Suppressor macrophage treated with lipopolysaccharide for 4 hours (primary cell): ENCODE measurements at places on chromosomes 1 and 21.

GRCh38 chr1:31182352-31182751 lies 57.3 kb downstream of the NKAIN1 start:
- DNase-seq: peak; percentile 93

DNA sequence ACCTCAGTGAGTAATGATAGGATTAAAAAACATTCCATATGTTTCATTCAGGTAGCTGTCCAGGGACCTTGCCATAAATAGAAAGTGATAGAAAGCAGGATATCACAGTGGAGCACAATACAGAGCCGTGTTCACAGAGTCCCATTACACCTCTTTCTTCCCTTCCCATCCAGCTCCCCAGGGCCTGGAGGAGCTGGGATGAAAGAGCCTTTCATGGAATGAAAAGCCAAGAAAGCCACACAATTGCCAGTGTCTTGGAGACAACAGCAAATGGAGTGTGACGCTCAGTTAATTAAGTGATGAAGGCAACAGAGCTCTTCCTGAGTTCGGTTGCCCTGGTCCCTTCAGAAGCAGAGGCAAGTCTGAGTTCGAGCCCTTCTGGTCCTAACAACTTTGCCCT lies 387.3 kb upstream of the PLXNA2 start:
- DNase-seq: no peak

DNA sequence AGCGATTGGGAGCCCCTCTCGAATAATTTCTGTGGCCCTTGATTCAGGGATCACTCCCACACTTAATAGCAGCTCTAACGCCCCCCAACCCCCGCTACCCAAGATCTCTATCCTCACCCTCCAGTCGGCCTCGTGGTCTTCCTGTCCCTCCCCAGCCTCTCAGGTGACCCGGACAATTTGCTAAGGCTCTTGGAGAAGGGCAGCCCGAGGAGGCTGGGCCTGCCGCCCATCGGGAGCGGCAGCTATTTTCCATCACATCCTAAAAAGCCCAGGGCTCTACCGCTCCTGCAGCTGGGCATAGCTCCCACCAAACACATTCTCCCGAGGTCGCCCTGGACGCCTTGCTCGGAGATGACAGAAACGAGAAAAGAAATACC lies 12.0 kb upstream of the PHLDA3 start:
- no peak for DNase-seq

DNA sequence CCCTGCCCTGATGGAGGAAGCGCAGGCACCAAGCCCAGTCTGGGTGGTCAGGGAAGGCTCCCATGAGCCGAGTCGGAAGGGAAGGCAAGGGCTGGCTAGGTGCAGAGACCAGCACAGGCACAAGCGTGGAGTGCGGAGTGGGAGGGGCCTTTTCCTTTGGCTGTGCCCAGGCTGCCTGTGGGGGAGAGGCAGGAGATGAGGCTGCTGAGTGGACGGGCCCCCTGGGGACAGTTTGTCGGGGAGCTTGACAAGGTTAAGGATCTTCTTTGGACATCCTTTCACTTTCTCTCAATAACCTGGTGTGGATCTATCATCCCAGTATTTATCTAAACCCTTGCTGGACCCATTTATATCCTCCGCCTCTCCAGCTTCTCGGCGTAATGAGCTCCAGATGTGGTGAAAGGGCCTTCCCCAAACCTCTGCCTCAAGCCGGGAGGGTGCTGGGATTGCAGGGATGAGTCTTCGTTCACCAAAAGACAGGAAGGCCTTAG lies 42.9 kb downstream of the EPHB2 start:
- no peak for DNase-seq

- peak; percentile 63 for DNase-seq
Measured at GRCh38 chr1:119565131-119565772, 58.2 kb downstream of the HSD3B1 start.

GRCh38 chr21:41823166-41823565 lies 56.0 kb downstream of the PRDM15 start:
- DNase-seq: no peak

- no peak for DNase-seq
Measured at GRCh38 chr1:111448482-111448917, 556 bp downstream of the WDR77 start.

GRCh38 chr1:154404511-154404931 lies 622 bp upstream of the IL6R start:
- DNase-seq: no peak

DNA sequence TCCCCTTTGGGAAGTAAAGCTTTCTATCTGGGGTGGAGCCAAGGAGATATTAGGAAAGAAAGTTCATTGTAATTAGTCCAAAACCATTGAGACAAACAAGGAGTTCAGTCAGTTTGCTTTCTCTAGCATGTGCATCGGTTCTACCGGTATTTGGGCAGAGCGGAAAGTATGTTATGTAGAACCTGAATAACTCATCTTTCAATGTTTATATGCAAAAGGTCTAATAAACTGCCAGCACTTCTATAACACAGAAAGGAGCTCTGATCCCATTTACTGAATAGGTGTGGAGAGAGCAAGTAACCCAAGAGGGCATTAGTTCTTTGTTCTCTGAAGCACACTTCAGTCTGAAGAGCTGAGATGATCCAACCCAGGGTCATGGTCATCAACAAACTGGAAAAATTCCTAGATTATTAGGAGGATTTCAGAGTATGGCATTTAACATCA lies 3.5 kb downstream of the TGFB2 start:
- no peak for DNase-seq

DNA sequence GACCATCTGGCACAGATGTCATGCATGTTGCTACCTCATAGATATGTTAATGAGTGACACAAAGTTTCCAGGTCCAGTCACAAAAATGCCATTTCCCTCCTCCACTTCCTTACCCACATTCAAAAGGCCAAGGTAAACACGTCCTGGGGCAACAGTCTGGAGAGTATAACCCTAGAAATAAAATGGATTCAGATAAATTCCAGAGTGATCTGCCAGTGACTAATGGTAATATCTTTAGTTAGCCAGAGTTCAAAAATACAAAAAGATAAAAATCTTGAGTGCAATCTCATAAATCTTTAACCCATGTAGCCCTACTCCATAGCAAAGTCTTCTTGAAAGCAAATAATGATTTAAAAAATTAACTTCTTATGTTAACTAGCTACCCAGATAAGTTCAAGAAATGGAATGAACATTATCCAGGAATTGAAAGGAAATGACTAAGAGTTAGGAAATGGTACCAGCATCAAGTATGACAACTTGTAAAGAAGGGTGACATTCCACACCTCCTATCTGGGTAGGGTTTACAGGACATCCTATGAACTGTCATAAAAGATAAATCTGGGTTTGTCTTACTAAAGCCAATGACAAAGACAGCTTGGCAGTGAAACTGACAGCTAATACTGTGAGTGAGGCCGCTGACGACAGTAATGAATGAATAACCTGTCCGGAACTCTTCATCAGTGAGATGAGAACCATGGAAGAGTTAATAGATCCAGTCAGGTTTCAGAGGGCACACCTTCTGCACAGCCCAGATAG lies 18.1 kb downstream of the RGS2 start:
- no peak for DNase-seq

GRCh38 chr1:42420121-42420520 lies 35.7 kb downstream of the ZMYND12 start:
- no peak for DNase-seq

- peak; percentile 69 for DNase-seq
Measured at GRCh38 chr1:150165622-150166612, 16.2 kb downstream of the PLEKHO1 start.

GRCh38 chr21:37208056-37208721 lies 58.9 kb downstream of the VPS26C start:
- DNase-seq: peak; percentile 97

GRCh38 chr1:2968471-2968881 lies 52.8 kb upstream of the ACTRT2 start:
- DNase-seq: no peak

GRCh38 chr21:39141502-39141901 lies 41.7 kb downstream of the PSMG1 start:
- no peak for DNase-seq

DNA sequence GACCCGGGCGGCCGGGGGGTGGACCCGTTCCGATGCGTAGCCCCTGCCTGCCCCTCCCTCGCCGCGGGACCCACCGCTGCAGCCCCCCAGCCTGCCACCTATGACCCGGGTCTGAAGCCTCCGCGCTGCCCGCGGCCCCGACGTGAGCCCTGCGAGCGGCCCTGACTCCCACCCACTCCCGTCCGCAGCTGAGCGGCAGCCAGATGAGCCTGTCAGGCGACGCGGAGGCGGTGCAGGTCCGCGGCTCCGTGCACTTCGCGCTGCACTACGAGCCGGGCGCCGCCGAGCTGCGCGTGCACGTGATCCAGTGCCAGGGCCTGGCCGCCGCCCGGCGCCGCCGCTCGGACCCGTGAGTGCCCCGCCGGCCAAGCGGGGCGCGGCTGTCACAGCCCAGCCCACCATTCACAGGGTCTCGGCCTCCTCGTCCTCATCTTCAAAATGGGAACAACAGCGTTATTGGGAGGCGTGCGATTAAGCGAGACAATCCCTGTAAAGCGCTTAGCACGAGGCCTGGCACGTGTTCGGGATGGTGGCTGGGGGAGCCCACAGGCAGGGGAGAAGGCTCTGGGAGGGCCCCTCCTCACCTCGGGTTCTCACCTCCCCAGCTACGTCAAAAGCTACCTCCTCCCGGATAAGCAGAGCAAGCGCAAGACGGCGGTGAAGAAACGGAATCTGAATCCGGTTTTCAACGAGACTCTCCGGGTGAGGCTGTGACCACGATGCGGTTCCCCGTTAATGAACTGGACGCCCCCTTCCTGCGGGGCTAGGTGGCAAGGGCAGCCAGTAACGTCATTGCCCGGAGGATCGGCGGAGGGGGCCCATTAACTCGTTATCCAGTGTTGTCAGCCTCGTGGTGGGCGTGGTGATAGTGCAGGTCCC lies 8.2 kb downstream of the SYTL1 start:
- DNase-seq: no peak

GRCh38 chr1:60797351-60797750 lies 285.0 kb upstream of the NFIA start:
- no peak for DNase-seq

- no peak for DNase-seq
Measured at GRCh38 chr21:42981214-42981523, 6.8 kb downstream of the PKNOX1 start.

GRCh38 chr1:20998826-20999225 lies 177.9 kb downstream of the EIF4G3 start:
- peak; percentile 28 for DNase-seq

DNA sequence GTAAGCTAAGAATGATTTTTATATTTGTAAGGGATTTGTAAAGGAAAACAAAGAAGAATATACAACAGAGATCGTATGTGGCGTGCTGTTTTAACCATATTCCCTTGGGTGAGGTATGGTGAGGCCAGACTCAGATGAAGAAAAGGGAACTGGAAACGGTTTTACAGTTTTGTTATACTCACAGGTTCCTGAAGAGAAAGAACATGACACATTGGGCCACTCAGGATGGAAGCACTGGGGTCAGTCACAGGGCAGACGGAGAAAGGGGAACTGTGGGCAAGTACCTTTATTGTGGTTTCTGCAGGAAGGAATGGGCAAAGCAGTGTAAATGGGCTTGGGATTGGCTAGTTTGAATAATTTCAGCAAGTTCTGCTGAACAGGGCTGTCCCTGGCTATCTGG lies 177.4 kb downstream of the LBR start:
- peak; percentile 56 for DNase-seq

GRCh38 chr1:219438386-219438785 lies 174.5 kb downstream of the ZC3H11B start:
- DNase-seq: no peak

GRCh38 chr1:54542962-54543539 lies 5.0 kb upstream of the ACOT11 start:
- DNase-seq: peak; percentile 57

DNA sequence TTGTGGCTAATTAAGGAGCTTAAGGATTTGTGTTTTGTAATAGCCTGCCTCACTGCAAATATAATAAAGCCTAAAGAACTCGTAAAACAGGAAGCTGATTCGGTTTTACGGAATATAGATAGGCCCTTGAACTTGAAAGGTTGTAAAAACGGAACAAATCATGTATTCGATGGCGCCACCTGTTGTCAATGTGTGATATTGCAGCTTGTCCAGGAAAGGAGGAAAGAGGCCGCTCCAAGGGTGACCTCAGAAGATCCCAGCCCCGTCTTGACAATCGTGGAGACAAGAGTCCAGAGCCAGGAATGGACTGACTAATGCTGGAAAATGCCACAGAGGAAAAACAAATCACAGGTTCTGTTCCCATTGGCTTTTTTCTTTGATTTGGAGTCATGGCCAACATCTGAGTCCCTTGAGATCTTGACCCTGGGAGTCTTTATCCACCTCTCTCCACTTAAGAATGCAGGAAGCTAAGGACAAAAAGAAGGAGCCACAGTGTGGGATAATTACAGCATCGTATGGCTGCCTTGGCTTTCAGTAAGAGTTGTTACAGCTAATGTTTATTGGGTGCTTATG lies 7.0 kb upstream of the IGSF21 start:
- DNase-seq: peak; percentile 75

GRCh38 chr1:160710517-160711252 lies 937 bp downstream of the CD48 start:
- DNase-seq: peak; percentile 68

DNA sequence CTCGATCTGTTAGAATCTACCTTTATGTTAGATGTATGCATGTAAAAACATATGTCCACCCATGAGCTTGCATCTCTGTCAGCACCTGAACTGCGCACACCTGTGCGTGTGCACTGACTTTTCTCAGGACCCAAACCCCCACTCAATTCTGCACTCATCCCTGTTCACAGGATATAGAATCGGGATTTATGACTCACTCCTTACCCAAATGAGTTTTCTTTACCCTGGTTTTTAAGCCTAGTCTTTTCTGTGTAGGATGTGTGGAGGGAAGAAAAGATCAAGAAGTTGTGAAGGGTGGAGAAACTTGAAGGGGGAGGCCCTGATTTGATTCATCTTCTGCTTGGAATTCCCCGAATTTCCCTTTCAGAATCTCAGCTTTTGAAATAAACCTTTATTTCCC lies 2.4 kb downstream of the ACKR1 start:
- DNase-seq: no peak

- no peak for DNase-seq
Measured at GRCh38 chr1:67771749-67772148, 61.5 kb downstream of the GNG12 start.

- no peak for DNase-seq
Measured at GRCh38 chr1:210743038-210743437, 390.9 kb downstream of the KCNH1 start.

DNA sequence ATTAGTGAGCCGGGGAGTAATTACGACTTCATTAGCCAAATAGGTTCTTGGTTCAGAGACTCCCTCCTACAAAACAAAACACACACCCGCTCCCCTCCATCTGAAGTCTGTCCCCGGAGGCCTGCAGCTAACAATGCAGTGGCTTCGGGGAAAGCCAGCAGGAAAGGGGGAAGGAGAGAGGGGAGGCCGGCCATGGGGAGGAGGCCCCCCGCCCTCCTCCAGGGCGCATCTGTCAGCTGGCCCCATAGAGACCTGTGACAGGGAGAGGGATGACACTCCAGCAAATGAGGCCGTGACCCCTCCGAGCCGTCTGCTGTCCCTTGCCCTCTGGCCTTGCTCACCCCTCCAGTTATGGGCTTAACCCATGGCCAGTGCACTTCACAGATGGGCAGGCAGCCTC lies 12.1 kb upstream of the CNTN2 start:
- no peak for DNase-seq
